Stimulated activated naive CD4-positive, alpha-beta T cell treated with Interleukin-2 at 50 U/mL for 16 hours (primary cell): ENCODE measurements at places on chromosomes 16 and 17.

DNA sequence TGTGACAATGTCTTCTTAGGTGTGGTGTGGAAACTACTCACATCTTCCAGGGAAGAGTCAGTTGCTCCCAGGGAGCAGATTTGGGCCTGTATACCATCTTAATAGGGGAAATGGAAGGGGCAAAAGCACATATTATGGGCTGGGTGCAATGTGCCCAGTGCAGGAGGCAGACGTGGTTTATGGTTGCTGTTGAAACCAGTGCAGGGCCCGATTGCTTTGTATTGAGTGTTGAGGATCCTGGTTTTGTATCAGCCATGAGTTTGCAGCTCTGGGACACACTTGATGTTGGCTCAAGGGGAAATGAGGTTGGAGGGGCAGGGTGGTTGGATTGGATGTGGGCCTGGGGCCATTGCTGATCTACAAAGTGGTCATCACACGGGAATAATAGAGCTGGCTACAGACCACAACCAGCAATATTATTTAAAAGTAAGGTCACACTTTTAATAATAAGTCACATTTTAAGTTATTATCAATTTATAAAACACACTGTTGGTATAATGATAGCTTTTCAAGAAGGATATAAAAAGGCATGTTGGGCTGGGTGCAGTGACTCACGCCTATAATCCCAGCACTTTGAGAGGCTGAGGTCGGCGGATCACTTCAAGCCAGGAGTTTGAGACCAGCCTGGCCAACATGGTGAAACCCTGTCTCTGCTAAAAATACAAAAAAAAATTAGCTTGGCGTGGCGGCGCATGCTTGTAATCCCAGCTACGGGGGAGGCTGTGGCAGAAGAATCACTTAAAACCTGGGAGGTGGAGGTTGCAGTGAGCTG, 302.4 kb downstream of the SEC14L1 start:
- DNase-seq: no peak

- no peak for DNase-seq
Measured at GRCh38 chr17:59167571-59168001, 12.0 kb downstream of the PRR11 start.

DNA sequence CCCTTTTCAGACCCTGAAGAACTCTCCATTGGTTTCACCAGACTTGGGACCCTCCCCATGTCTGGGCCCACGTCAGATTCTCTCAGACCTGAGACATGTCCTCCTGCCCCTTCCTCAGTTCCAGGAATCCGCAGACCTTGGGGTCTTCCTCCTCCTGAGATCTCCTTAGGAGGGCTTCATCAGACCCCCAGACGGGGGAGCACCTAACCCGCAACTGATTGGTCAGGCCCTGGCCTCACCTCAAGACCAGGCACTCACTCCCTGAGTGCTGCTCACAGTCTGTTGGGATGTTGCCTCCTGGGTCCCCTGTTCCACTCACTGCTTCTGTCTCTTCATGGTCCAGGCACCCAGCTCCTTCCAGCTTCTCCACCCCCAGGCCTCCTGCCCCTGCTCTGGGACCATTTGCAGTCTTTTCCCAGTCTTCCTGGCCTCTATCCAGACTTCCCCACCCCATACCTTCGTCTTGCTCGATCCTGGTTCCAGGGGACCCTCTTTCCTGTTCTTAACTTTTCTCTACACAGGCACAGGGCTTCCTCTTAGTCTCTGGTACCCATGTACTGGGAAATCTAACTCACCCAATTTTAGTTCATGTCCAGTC, 1.2 kb downstream of the GID4 start:
- DNase-seq: no peak

DNA sequence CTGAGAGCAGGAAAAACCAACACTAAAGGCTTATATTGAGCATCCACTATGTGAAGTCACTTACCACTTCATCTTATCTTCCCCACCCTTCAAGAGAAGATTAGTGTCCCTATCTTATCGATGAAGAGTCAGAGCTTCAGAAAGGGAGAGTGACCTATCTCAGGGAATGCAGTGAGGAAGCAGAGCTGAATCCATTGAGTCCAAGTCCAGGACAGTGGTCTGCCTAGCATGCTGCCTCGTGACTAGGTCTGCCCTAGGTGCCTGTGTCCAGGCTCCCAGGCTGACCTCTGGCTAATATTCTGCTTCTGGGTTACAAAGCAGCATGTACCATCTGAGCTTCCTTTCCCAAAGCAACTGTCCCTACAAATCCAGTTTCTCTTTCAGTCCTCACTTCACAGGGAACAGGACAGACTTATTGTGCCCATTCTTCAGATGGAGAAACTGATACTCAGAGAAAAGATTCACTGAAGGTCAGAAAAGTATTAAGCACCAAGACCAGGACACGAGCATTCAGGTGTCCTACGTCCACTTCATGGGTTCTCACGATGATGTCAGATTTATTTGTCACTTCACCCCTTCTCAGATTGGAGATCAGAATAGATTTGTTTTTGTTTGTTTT, 13.3 kb upstream of the FZD2 start:
- no peak for DNase-seq

- DNase-seq: no peak
Measured at GRCh38 chr16:24555346-24555872, 16.0 kb downstream of the RBBP6 start.

- DNase-seq: no peak
Measured at GRCh38 chr17:7817643-7817964, 16.4 kb upstream of the KDM6B start.

- DNase-seq: no peak
Measured at GRCh38 chr16:80280557-80280956, 260.2 kb upstream of the DYNLRB2 start.

GRCh38 chr16:635573-636205, 416 bp downstream of the METTL26 start:
- DNase-seq: no peak

DNA sequence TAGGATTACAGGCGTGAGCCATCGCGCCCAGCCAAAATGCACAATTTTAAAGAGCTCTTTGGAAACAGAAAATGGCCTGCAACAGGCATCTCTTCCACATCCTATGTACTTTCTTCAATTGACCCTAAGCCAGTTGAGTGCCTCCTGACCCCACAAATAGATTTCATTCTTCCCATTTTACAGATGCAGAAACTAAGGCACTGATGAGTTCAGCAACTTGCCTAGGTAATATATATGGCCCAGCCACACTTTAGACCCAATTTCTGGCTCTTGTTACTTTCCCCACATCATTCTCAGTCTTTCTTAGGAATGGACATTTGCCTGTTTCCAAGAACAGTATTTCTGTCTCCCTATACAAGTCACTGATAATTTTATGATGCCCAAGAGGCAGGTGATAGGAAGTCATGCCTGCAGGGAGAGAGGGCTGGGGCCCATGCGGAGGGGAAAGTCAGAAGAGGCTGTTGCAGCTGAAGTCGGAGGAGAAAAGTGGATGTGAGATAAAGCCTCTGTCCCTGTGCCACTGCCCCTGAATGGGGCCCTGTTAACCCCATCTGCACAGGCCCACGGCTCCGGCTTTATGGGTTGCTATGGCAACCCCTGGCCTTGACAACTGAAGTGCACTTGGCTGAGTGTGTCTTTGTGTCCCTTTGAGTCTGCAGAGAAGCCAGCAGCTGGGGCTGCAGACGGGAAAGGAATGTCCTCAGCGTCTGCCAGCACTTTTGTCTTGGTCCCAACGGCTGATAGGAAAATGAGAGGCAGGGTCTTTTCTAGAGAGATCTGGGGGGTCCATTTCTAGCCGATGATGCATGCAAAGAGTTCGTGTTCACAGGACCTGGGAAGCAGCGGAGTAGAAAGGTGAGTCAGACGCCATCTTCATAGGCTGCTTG, 45.9 kb downstream of the ABAT start:
- DNase-seq: no peak

GRCh38 chr17:8155996-8156245, 3.7 kb upstream of the PER1 start:
- DNase-seq: no peak

DNA sequence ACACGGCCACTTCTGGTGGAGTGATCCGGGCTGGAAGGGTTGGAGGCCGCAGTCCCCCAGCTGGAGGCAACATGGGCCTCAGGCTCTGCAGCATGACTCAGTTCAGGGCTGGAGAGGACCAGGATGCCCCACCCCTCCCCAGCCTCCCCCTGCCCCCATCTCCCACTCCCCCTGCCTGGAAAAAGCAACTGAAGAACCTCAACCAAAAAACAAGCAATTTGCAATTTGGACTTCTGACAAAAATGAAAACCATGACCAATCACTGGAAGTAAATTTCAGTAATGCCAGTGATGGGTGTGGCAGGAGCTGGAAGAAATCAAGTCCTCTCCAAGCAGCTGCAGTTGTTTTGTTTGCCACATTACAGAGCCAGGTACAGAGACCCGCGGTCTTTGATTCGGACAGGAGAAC, 6.6 kb upstream of the MIF4GD start:
- DNase-seq: no peak

GRCh38 chr16:19114359-19115147, 789 bp downstream of the ITPRIPL2 start:
- no peak for DNase-seq

DNA sequence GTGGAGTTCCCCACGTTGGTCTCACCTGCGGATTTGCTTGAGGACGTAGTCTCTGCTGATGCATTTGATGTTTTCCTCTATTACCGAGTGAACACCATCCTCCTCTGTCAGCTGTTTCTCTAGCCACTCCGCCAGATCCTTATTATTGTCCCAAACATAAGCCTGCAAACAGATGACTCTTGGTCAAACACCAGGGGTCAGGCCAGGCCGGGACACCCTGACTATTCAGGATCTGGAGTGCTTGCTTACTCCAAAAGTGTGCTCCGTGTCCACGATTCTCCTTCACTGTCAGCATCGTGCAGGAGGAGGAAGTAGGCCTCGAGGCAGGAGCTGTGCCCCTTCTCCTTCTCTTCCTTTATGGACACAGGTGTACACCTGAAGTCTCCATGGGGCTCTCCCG, 140.2 kb downstream of the AATF start:
- DNase-seq: no peak

DNA sequence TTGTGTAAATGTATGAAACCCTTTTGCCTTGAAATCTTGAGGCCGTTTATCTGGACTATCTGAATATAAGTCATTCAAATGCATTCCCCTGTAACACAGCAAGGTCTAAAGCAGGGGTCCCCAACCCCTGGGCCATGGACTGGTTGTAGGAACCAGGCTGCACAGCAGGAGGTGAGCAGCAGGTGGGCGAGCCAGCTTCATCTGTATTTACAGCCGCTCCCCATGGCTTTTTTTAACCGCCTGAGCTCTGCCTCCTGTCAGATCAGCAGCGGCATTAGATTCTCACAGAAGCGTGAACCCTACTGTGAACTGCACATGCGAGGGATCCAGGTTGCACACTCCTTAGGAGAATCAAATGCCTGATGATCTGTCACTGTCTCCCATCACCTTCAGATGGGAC, 24.1 kb downstream of the DNAH3 start:
- no peak for DNase-seq

GRCh38 chr16:64094181-64094965, 1027.5 kb downstream of the CDH11 start:
- DNase-seq: no peak

DNA sequence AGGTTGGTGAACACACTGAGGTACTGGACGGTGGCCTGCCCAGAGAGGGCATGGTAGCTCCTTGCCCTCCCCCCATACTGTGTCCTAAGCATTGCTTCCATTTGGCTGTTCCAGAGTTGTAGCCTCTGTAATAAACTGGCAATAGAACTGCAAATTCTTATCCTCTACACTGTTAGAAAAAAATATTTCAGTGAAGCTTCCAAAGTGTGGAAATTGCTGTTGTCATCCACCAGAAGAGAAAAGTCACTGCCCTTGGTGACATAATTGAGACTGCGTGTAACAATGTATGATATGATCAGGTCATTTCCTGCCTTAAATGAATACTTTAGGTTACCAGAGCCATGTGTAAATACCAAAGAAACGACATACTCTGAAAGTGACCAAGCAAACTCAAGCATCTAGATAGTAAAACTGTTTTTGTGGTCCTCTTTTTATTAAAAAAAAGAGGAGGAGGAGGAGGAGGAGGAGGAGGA, 65.9 kb downstream of the CEP95 start:
- no peak for DNase-seq

- no peak for DNase-seq
Measured at GRCh38 chr16:65657071-65657494, 535.2 kb upstream of the CDH11 start.

DNA sequence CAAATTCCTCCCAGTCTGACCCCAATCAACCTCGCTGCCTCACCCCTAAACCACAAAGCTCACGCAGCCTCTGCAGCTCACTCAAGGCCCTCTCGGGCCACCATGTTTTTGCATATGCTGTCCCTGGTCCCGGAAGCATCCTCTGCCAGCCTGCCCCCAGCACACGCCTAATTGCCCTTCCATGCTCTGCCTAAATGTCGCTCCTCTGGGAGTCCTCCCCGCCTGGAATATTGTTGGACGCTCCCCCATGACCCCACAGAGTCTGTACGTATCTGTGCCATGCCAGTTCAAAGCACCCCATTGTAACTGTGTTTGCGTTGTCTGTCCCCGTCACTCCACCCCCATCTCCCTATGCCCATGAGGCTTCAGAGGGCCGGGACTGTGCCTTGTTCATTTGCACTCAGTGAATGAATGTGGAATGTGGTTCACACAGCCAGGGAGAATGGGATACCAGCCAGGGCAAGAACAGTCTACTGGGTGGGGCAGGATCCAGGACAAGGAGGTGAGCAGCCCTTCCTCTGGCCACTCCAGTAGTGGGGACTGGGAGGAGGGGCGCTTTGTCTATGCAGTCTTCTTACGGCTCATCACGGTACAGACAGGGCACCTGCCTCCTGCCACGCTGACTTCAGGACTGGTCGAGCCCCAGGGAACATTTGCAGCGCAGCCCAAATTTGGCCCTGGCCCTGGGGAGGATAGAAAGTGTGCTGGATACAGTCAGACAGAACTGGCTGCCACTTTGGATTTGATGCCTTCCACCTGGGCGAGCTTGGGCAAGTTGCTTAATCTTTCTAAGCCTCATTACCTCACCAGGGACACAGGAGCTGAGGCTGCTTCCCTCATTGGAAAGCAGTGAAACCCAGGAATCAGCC, 48.5 kb downstream of the NOS2 start:
- DNase-seq: no peak

DNA sequence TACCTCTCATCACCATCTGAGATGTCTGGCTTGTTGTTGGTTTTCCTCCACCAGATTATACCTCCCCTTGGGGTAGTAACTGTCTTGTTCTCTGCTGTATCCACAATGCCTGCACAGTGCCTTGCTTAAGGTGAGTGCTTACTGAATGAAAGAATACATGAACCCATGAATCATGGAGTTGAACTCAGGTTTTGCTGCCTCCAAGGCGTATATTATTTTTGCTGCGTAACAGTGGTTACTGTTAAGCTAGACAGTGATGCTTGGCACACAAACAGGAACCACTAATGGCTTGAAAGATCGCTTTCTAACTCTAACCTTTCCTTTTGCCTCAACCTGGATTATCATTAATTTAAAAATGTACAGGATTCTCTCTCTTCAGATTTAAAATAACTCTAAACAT, 695.8 kb downstream of the TOX3 start:
- DNase-seq: no peak

GRCh38 chr16:83389751-83390150, 418.0 kb upstream of the HSBP1 start:
- DNase-seq: no peak

GRCh38 chr16:35311475-35311874, 1852.1 kb downstream of the TP53TG3F start:
- no peak for DNase-seq

GRCh38 chr17:11742886-11743285, 144.6 kb downstream of the DNAH9 start:
- DNase-seq: no peak
